A549 treated with Mapracorat at 1 μM for 4 hours (cell line): ENCODE measurements at places on chromosomes 11 and 22. TPM values are rescaled to one million over a fixed set of nuclear protein-coding genes. Genes with fewer than 3 reads are reported as not detected.

Gene XKR3
- total RNA-seq: not detected in 5 replicates

Gene CASP1
- 0.45 to 1.0 TPM (median 0.57 TPM) in 3 of 5 replicates, not detected in the others for total RNA-seq

Gene A4GALT
- total RNA-seq: 14.4 to 25.8 TPM (median 22.1 TPM) in 5 replicates

Gene BBOX1
- not detected in 5 replicates for total RNA-seq

Gene HOATZ
- total RNA-seq: not detected in 5 replicates

Gene LAMTOR1
- total RNA-seq: 134 to 155 TPM (median 136 TPM) in 5 replicates

Gene MISFA
- total RNA-seq: 1.1 to 3.3 TPM (median 1.6 TPM) in 5 replicates

Gene MAPK8IP1
- total RNA-seq: 5.3 to 6.5 TPM (median 6.3 TPM) in 5 replicates

Gene PRR33
- not detected in 5 replicates for total RNA-seq
